Stimulated activated CD4-positive, alpha-beta T cell treated with anti-CD3 and anti-CD28 coated beads, Interleukin-1b, Interleukin-23, amount 100 ng/mL, for 1 hour (primary cell): ENCODE measurements at places on chromosomes 13 and 19.

DNA sequence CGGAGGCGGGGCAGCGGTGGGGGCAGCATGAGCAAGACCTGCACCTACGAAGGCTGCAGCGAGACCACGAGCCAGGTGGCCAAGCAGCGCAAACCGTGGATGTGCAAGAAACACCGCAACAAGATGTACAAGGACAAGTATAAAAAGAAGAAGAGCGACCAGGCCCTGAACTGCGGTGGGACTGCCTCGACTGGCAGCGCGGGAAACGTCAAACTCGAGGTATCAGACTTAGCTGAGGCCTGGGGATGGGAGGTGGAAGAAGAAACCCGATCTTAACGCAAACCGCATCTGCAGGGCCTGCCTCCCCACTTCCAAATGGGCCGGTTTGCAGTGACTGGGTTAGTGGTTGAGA lies 693 bp downstream of the RFXAP start:
- no peak for DNase-seq

DNA sequence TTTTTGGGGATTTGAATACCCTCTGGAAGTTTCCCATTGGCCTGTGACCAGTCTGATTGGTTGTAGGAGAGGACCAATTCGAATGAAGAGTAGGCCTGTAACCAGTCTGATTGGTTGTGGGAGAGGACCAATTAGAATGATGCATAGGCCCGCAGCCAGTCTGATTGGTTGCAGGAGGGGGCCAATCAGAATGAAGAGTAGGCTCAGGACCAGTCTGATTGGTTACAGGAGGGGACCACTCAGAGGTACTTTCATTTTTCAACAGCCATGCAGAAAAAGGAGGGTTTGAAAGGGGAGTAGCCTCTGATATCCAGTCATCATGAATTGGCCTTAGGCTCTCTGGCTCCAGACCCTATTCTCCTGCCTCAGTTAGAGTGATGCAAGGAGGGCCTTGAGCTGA lies 30.4 kb upstream of the SLC1A5 start:
- no peak for DNase-seq

GRCh38 chr13:39528661-39528980 lies 74.4 kb downstream of the LHFPL6 start:
- no peak for DNase-seq

DNA sequence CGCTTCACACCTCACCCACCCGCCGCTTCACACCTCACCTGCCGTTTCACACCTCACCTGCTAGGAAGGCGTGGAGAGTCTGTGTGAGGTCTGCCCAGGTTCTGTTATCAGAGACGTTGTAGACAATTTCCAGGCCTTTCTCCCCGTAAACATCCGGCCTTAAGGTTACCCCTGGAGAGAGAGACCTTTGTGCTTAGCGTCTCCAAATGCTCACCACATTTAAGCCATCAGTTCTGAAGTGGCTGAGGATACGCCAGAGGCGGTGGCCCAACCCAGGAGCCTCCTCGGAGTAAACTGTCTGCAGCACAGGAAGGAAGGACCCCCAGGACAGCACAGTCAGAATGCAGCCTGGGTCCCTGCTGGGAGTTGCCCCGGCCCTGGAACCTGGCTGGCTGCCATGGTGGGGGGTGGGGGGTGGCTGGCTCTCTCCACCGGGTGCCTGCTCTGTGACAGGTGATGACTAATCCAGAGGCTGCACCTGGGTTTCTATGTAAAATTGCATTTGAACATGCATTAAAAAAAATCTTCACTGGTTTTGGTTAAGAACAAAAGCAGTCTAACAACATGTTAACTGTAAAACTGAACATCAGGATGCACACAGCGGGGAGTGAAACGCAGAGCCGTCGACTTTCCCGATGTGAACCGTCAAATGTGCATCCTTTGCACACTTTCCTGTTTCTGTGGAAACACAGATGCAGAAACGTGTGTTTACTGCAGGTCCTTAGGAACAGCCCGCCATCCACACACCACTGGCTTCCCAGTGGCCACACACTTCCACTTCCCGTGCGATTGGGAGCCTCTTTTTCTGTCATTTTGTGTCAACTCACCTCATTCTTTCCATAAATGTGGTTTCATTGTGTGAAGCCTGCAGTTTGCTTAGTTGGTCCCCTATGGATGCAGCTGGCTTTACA lies 4.5 kb downstream of the ATP4B start:
- DNase-seq, result no peak

DNA sequence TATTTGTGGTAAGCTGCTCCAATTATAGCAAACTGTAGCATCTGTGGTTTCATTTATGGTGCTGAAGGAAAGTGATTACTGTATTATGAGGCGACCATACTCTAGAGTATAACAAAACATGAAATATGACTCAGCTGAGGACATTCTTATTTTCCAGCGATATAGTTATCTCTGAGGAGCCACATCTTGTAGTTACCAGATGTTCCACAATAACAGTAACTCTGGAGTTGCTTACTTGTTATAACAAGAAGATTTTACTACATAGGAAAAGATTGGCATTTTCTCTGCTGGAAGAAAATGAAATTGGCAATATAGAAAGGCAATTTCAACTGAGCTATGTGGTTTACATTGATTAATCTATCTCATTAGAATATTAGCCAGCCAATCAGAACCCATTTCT lies 1634.2 kb downstream of the PCDH9 start:
- DNase-seq, result no peak

DNA sequence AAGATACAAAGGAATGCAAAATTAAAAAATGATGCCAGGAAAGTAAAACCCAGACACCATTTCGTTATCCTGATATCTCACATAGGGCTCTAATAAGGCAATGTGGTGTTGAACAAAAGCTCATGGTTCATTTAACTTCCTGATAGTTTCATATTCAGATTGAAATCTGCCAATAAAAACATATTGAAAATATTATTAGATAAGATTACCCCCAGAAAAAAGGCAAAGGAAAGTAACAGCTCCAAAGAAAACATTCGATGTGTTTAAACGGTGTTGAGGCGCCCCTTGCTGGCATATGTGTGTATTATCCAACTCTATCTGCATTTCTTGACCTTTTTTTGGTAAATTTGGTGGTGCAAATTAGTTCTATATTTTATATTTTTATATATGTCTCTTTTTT lies 75.9 kb downstream of the ESD start:
- DNase-seq, result no peak

DNA sequence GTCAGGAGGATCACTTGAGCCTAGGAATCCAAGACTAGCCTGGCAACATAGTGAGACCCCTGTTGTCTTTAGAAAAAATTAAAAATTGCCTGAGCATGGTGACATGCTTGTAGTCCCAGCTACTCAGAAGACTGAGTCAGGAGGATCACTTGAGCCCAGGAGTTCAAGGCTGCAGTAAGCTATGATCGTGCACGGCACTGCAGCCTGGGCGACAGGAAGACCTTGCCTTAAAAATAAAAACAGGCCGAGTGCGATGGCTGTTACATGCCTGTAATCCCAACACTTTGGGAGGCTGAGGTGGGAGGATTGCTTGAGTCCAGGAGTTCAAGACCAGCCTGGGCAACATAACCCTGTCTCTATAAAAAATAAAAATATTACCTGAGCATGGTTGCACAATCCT lies 5.4 kb downstream of the HNRNPUL1 start:
- DNase-seq, result no peak

GRCh38 chr19:32165750-32166149 lies 179.7 kb upstream of the ZNF507 start:
- DNase-seq, result no peak

GRCh38 chr19:2145831-2146241 lies 5.5 kb downstream of the AP3D1 start:
- no peak for DNase-seq

DNA sequence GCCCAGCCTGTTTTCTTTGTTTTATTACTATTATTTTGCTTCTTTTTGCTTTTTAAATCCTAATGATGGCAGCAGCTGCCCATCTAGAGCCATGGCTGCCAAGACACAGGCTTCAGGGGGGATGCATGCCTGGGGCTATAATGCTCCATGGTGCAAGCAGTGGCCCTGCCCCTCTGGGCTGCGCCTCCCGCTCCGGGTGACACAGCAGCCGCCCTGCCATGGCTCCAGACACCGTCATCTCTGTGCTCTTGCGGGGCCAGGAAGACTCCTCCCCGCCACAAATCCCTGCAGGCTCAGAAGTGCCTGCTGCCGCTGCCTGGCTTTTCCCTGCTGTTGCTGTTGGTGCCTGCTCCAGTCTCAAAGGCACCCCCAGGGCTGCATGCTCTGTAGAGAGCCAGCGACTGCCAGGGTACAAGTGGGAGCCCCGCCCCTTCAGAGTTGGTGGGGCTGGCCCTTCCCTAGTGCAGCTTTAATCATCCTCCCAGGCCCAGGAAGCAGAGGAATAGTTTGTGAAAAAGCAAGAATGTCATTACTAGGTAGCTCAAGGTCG lies 581.5 kb downstream of the FGF9 start:
- DNase-seq, result no peak

GRCh38 chr19:3459089-3459881 lies 21.0 kb downstream of the SMIM24 start:
- no peak for DNase-seq

GRCh38 chr19:1841209-1841924 lies 6.9 kb downstream of the REXO1 start:
- DNase-seq, result no peak

DNA sequence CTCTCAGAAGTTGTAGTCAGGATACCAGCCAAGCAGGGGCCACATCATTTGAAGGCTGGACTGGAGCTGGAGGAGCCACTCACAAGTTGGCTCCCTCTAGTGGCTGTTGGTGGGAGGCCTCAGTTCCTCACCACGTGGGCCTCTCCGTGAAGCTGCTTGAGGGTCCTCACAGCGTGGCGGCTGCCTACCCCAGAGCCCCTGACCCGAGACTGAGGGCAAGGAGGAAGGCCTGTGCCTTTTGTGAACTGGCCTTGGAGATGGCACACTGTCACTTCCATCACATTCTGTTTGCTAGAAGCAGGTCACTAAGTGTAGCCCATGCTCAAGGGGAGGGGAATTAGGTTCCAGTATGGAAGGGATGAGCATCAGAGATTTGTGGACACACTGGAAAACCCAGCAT lies 14.6 kb downstream of the GNA11 start:
- DNase-seq, result peak; percentile 56

DNA sequence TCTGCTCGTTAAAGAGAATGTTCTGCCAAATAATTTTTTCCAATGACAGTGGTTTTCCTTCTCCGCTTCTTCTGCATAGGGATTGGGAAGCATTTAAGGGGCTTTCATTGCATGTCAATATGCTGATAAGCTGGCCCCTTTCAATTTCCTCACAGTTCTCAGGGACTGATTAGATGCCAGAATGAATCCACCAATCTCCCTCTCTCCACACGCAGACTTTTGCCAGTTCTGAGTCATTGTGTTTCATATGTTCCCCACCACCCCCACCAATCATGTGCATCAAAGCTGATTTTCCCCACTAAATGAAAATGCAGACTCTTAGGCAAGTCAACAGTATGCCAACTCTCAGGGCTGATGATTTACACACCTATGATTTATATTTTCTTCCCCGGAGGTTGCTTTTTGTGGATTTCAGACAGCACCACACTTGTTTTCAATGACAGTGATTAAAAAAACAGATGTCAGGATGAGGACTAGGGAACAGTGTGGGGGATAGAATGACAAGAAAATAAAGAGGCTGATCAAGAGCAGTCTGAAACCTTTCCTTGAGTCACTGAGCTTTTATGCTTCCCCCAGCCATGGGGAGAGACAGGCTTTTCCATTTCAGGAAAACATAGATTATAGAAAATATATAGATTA lies 47.9 kb upstream of the C13orf42 start:
- no peak for DNase-seq

- no peak for DNase-seq
Observed at GRCh38 chr19:3968556-3969434, 2.1 kb downstream of the DAPK3 start.

DNA sequence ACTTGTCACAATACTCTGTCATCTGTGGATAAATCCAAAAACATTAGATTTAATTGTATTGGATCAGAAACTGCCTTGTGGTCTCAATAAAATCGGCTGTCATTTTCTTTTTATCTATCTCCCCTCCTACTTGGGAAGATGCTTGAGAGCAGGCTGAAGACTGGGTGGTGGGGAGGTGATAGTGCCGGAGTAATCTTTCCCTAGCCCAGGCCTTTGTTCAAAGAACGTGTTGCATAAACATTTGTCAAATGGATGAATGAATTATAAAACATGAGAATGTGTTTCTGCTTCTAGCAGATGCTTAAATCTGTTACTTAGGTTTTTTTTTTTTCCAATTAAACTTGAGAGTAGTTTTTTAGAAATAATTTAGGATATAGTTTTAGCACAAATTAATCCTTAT lies 49.9 kb downstream of the DNAJC3 start:
- no peak for DNase-seq

DNA sequence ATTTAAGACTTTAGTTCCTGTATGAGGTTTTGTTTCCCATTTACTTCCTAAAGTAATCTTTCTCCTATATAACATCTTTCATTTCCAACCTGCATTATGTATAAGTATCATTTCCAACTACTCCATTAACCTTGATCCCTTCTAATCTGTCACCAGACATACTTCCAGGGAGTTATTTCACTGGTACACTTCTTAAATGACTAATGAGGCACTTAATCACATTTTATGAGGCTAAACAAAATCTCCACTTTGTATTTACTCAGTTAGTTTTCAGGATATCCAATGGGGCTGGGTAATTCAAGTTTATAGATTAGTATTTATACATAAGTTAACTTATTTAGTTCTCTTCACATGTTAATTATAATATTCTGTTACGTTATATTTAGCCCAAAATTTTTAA lies 634.7 kb downstream of the PCDH17 start:
- DNase-seq, result no peak

GRCh38 chr13:99432609-99433542 lies 68.4 kb upstream of the TM9SF2 start:
- peak; percentile 46 for DNase-seq

DNA sequence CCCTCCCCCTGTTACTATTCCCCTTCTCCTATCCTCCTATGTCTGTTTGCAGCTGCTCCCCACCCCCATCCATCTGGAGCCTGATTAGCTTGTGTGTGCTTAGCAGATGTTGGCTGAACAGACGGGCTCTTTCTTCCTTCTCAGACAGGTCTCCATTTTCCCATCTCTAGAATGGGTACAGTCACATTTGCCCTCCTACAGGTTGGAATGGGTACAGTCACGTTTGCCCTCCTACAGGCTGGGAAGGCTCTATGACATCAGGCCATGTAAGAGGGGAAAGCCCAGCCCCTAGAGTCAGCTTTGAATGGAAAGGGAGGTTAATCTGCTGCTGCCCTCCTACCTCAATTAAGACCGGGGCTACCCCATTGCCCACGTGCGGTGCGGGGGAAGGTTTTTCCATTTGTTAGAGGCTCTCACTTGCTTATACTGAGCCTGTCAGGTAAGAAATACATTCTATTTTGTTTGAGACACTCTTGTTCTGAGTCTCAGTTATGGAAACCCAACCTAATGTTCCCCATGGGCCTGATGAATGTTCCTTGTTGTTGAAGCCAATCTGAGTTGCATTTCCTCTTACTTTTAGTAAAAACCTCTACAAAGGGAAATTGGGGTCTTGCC lies 2.2 kb upstream of the CLEC17A start:
- DNase-seq, result peak; percentile 34

DNA sequence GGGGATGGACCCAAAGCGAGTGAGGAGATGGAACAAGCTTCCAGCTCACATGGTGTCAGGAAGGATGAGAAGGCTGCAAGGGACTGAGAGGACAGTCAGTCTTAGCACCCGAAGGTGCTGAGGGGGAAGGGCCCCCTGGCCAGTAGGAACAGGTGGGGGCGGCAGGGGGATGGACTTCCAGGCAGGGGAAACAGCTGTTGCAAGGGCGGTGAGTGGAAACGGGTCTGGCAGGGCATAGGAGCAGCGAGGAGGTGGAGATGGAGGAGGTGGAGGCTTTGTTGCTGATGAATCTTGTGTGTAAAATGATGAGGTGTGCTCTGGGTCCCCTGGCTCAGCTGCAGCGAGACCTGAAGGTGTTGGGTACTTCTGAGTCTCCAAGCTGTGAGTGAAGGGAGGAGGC lies 1.2 kb downstream of the MAP1S start:
- no peak for DNase-seq

- no peak for DNase-seq
Observed at GRCh38 chr13:97631158-97631557, 197.2 kb downstream of the RAP2A start.
